ENCODE measurements at places on chromosomes 7 and 10. TPM values are rescaled to one million over a fixed set of nuclear protein-coding genes. Genes with fewer than 3 reads are reported as not detected.

GRCh38 chr7:118573085-118573484, 348.6 kb downstream of the ANKRD7 start:
- no peaks in the 10 kb centered on the region for H3K36me3 ChIP-seq
- DNase-seq: no peak
- no peaks in the 10 kb centered on the region for H3K4me1 ChIP-seq
- no peak overlapping the region for H3K27ac ChIP-seq
- no peaks in the 10 kb centered on the region for H3K27me3 ChIP-seq

DNA sequence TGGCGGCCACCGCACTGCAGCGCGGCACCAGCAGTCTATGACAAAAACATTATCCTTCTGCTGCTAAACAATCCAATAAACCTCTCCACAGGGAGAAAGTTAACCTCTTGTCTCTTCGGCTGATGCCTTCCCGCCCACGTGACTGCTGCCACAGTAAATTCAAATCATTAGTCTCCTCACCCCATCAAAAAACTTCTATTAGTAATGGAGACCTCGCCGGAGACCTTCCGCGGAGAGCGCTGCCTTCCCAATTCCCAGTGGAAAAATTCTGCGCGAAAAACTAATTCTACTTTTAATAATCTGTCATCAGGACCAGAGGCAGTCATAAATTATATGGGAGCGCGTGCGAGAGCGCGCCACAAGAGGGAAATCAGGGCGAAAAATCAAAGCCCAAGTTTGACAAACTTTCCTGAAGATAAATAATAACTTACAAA, 90.0 kb upstream of the PAX2 start:
- peaks cover 90% of the 10 kb centered on the region for H3K27me3 ChIP-seq
- peaks cover 13% of the 10 kb centered on the region for H3K4me1 ChIP-seq
- H3K27ac ChIP-seq: no peak overlapping the region
- no peak for DNase-seq
- no peaks in the 10 kb centered on the region for H3K36me3 ChIP-seq

DNA sequence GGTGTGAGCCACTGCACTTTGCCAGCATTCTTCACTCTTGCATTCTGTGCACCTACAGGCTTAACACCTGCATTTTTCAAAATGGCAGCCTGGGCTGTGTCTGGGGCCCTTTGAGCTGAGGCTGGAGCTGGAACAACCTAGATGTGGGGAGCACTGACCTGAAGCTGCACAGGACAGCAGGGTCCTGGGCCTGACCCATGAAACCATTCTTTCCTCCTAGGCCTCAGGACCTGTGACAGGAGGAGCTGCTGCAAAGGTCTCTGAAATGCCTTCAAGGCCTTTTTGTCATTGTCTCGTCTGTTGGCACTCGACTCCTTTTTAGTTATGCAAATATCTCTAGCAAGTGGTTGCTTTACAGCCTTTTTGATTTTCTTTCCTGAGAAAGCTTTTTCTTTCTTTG, 82.3 kb downstream of the INPP5A start:
- H3K27me3 ChIP-seq: no peaks in the 10 kb centered on the region
- H3K36me3 ChIP-seq: no peaks in the 10 kb centered on the region
- H3K4me1 ChIP-seq: no peaks in the 10 kb centered on the region

GGCT gene
- total RNA-seq: 90.6 TPM

PRF1 gene
- total RNA-seq: not detected

WEE2 gene
- not detected for total RNA-seq

DNA sequence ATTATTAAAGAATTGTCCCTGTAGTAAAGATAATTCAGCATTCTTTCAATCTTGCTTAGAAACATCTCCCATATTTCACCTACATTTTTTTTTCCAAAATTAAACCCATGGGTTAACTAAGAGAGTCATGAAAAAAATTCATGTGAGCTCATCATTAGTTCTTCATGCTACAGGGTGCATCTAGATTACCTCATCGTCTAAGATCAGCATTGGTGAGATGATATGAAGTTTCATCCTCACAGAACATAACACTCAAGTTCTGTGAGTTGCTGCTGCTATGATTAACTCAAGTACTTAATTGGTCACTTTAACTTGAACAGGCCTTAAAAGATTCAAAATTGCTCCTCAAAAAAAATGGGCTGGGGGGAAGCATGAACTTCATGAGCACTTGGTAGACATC, 50.0 kb downstream of the RAB11FIP2 start:
- H3K36me3 ChIP-seq: no peaks in the 10 kb centered on the region
- no peaks in the 10 kb centered on the region for H3K4me1 ChIP-seq
- no peaks in the 10 kb centered on the region for H3K27me3 ChIP-seq
- H3K27ac ChIP-seq: no peak overlapping the region
- H3K4me3 ChIP-seq: no peak overlapping the region

DNA sequence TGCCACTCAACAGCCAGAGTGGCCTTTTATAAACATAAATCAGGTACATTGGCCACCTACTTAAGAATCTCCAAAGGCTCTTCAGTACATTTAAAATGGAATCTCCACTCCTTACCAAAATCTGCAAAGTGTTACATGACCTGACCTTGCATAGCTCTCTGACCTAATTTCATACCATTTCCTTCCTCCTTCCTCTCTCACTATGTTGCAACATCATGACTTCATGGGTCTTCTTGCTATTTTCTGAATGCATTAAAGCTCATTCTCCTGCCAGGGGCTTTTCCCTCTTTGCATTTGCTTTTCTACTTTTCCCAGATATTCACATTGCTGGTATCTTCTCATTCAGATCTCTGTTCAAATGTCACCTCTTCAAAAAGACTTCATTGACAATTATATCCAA, 22.1 kb upstream of the PPP1R17 start:
- no peaks in the 10 kb centered on the region for H3K36me3 ChIP-seq
- no peak overlapping the region for H3K27ac ChIP-seq
- peaks cover 56% of the 10 kb centered on the region for H3K27me3 ChIP-seq
- peaks cover 8% of the 10 kb centered on the region for H3K4me1 ChIP-seq

DNA sequence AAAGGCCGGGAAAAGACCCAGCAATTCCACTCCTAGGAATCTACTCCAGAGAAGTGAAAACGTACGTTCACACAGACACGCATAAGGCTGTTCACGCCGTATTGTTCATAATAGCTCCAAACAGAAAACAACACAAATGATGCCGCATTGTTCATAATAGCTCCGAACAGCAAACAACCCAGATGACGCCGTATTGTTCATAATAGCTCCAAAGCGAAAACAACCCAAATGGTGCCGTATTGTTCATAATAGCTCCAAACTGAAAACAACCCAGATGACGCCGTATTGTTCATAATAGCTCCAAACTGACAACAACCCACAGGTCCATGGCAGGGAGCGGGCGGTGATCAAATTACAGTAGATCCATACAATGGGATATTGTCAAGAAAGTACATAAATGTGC, 85.2 kb upstream of the DNAAF5 start:
- H3K4me1 ChIP-seq: peaks cover 18% of the 10 kb centered on the region
- peaks cover 23% of the 10 kb centered on the region for H3K27me3 ChIP-seq
- H3K36me3 ChIP-seq: peaks cover 7% of the 10 kb centered on the region
- H3K27ac ChIP-seq: no peak overlapping the region
- no peak overlapping the region for H3K4me3 ChIP-seq

ARMC3 gene
- 0.97 TPM for total RNA-seq

GRCh38 chr10:70052462-70053217, at the start of gene MACROH2A2:
Gene MACROH2A2 (plus strand): TSS chr10:70052846. CDS start chr10:70075659, 22,813 bp downstream.
- peaks cover 11% of the 10 kb centered on the region for H3K4me1 ChIP-seq
- H3K36me3 ChIP-seq: peaks cover 20% of the 10 kb centered on the region
- H3K4me3 ChIP-seq: peak within 1 kb of the TSS; percentile 96
- peak; percentile 73 for DNase-seq
- peaks cover 96% of the 10 kb centered on the region for H3K27me3 ChIP-seq
- H3K27ac ChIP-seq: peak within 1 kb of the TSS; percentile 75

GRCh38 chr10:4535521-4535920, 290.5 kb upstream of the AKR1E2 start:
- H3K27ac ChIP-seq: no peak overlapping the region
- no peaks in the 10 kb centered on the region for H3K4me1 ChIP-seq
- no peaks in the 10 kb centered on the region for H3K36me3 ChIP-seq
- no peaks in the 10 kb centered on the region for H3K27me3 ChIP-seq
- no peak overlapping the region for H3K4me3 ChIP-seq

ZNF487 gene
- total RNA-seq: 2.5 TPM

GJD4 gene
- not detected for total RNA-seq

ANKRD1 gene
- total RNA-seq: 6.2 TPM

GRCh38 chr7:38753347-38753746, 122.2 kb upstream of the AMPH start:
- H3K36me3 ChIP-seq: peaks cover 49% of the 10 kb centered on the region
- no peak overlapping the region for H3K4me3 ChIP-seq
- no peaks in the 10 kb centered on the region for H3K4me1 ChIP-seq
- DNase-seq: no peak

TSPAN15 gene
- 137 TPM for total RNA-seq

SH2B2 gene
- total RNA-seq: 3.7 TPM

DNA sequence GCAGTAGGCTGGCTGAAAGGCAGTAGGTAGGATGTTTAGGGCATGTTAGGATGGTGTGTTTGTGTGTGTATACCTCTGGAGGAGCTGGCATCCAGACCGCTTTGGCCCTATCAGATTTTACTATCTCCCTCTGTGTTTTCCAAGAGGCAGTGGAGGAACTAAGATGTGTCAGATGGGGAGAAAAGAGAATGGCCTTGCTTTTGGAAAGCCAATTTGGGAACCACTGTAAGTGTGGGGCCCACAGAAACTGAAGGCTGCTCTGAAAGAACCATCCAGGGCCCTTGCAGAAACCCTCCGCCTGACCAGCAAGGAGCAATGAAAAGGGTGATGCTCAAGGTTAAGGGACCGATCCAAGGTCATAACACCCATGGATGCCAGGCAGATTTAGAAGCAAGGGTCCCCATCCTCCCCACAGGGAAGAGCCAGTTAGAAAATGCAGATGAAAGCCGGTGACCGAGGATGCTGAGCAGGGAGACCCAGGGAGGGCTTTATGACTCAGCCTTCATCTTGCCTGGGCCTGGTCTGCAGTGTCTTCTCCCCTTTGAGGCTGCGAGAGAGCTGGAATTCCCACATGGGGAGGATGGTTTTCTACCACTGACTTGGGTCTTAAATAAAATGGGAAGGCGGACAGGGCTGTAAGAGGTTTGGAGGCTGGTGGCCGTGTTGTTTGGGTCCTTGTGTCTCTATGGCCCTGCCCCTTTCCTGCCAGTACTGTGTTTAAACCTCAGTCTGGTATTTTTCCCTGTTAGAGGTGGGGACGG, 275.8 kb downstream of the LRMDA start:
- no peaks in the 10 kb centered on the region for H3K4me1 ChIP-seq
- no peak overlapping the region for H3K4me3 ChIP-seq
- H3K27me3 ChIP-seq: peaks cover 64% of the 10 kb centered on the region
- DNase-seq: no peak
- H3K27ac ChIP-seq: no peak overlapping the region

DNA sequence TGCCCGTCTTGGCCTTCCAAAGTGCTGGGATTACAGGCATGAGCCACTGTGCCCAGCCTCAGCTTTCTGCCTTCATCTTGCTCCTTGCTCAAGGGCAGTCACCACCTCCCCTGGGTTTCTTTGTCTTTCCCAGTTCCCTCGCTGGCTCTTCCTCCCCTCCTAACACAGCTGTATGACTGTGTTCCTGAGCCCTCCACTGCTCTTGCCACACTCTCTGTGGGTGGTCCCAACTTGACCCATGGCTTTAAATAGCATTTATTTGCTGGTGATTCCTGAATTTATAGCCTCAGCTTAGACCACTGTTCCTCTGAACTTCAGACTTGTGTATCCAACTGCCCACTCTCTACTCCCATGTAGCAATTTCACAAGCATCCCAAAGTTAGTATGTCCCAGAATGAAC, 181.3 kb downstream of the BAMBI start:
- H3K27ac ChIP-seq: no peak overlapping the region
- DNase-seq: no peak
- no peak overlapping the region for H3K4me3 ChIP-seq
- H3K36me3 ChIP-seq: no peaks in the 10 kb centered on the region

NHLRC2 gene
- total RNA-seq: 20.2 TPM

DNA sequence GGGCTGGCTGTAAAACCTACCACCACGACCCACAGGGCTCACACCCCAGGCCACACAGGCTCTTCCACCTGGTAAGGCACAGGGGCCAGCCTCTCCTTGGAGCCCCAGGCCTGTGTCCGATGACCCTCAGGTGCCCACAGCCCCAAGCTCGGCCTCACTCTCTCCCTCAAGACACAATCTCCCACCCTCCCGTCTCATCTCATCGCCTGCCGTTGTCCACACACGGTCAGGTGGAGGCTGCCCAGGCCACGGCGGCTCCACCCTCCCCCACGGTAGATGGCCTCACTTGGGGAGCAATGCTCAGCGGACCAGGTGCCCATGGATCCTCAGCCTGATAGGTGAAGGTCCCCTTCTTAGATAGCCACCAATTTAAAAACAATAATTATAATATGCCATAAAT, 8.7 kb upstream of the UTF1 start:
- H3K27me3 ChIP-seq: peaks cover 11% of the 10 kb centered on the region
- H3K4me3 ChIP-seq: no peak overlapping the region
- no peaks in the 10 kb centered on the region for H3K36me3 ChIP-seq
- no peak overlapping the region for H3K27ac ChIP-seq

DNA sequence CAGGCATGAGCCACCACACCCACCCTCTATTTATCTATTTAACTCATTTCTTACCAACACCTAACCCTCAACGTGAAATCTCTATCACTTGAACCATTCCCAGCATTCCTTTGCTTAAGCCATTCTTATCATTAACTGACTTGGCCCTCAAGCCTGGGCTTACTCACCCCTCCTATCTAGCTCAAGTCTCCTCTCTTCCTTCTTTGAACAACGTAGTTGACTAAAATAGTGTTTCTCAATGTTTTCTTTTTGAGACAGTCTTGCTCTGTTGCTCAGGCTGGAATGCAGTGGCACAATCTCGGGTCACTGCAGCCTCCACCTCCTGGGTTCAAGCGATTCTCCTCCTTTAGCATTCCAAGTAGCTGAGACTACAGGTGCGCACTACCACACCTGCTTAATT, 7.0 kb downstream of the ANXA7 start:
- no peak overlapping the region for H3K27ac ChIP-seq
- H3K4me3 ChIP-seq: no peak overlapping the region
- peaks cover 38% of the 10 kb centered on the region for H3K4me1 ChIP-seq
- H3K36me3 ChIP-seq: peaks cover 31% of the 10 kb centered on the region
- no peaks in the 10 kb centered on the region for H3K27me3 ChIP-seq

GRCh38 chr10:79547973-79548372, 12.2 kb downstream of the SFTPA2 start:
- no peak overlapping the region for H3K4me3 ChIP-seq
- DNase-seq: no peak
- no peaks in the 10 kb centered on the region for H3K36me3 ChIP-seq

TEX47 gene
- total RNA-seq: not detected

DNA sequence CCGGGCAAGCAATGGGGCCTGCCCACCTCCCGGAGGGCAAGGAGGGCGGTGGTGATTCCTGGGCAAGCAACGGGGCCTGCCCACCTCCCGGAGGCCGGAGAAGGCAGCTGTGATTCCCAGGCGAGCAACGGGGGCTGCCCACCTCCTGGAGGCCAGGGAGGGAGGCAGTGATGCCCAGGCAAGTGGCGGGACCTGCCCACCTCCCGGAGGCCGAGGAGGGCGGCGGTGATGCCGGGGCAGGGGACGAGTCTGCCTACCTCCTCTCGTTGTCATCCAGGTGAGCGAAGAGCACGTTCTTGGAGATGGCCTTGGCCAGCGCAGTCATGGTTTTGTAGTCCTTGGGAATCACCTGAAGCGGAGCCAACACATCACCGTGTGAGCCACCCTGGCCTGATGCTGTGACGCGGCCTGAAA, 49.5 kb upstream of the DNAAF5 start:
- no peaks in the 10 kb centered on the region for H3K27me3 ChIP-seq
- H3K4me1 ChIP-seq: no peaks in the 10 kb centered on the region
- no peak overlapping the region for H3K27ac ChIP-seq
- peaks cover 11% of the 10 kb centered on the region for H3K36me3 ChIP-seq

RNF148 gene
- total RNA-seq: 0.76 TPM

AGR3 gene
- total RNA-seq: 11.0 TPM

- no peaks in the 10 kb centered on the region for H3K36me3 ChIP-seq
- no peak overlapping the region for H3K4me3 ChIP-seq
- H3K4me1 ChIP-seq: peaks cover 36% of the 10 kb centered on the region
- peak overlapping the region; percentile 3 for H3K27ac ChIP-seq
- no peaks in the 10 kb centered on the region for H3K27me3 ChIP-seq
These were observed 210.4 kb downstream of the SKIDA1 start for GRCh38 chr10:21314906-21315644.

NKX1-2 gene
- total RNA-seq: not detected

Data from Calu3 (cell line).